ENCODE measurements at places on chromosomes 6 and 20.

- DNase-seq: no peak
These were observed 72.9 kb downstream of the SNX5 start for GRCh38 chr20:17895641-17896171.

DNA sequence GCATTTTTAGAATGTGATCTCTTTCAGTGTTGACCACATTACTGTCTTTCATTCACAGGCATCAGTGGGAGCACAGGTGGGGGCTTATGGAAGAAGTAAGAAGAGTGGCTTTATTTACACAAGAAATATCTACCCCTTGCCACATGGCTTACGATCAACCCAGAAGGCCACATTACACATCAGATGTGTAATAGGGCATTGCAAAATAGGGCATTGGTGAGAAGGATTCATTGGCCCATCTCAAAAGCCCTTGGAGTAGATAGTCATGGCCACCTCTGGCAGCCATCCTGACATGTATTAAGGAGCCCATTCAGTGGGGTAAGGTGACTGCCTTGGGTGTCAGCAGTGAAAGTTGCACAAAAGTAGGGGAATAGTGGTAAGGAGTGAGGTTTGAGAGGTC is 97.5 kb downstream of the MAFB start:
- DNase-seq: no peak

DNA sequence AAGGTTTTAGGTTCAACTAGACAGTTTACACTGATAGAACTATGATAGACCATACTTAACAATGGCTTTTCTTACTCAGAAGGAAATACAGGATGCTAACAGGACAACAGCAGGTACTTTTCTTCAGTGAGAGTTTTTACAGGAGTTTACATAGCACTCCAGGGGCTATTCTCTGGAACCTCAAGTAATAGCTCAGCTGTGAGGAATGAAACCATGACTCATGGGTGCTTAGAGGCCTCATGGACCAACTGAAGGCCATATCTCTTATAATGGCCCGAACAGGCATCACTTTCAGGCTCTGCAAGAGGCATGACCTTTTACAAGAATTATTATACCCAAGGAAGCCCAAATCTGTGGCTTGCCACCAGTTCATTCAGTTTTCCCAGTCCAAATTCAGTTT is 31.8 kb downstream of the TREML1 start:
- no peak for DNase-seq

- DNase-seq: no peak
These were observed 189.2 kb upstream of the AGPAT4 start for GRCh38 chr6:161463071-161463470.

GRCh38 chr6:43367245-43367984 is 2.0 kb downstream of the ZNF318 start:
- DNase-seq: no peak

GRCh38 chr6:166779963-166780683 is 153.1 kb upstream of the RPS6KA2 start:
- no peak for DNase-seq

GRCh38 chr6:159118924-159119323 is 50.3 kb upstream of the FNDC1 start:
- DNase-seq: no peak

DNA sequence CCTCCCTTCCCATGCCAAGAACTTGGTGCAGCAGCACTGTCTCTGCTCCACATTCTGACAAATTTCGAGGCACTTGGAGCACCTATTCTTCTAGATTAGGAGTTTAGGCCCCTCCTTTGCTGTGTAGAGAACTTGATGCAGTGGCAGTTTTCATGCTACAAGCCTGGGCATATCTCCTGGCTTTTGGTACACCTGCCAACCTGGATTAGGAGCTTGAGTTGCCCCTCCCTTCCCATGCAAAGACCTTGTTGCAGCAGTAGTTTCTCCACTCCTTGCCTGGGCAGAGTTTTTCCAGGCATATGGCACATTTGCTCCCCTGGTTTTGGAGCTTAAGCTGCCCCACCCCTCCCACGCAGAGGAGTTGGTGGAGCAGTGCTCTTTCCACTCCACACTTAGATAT is 956.1 kb downstream of the EYS start:
- DNase-seq: no peak

- DNase-seq: no peak
These were observed 154.1 kb downstream of the CD24 start for GRCh38 chr6:106820412-106820852.

GRCh38 chr6:7201732-7202541 is 94.2 kb downstream of the RREB1 start:
- no peak for DNase-seq

DNA sequence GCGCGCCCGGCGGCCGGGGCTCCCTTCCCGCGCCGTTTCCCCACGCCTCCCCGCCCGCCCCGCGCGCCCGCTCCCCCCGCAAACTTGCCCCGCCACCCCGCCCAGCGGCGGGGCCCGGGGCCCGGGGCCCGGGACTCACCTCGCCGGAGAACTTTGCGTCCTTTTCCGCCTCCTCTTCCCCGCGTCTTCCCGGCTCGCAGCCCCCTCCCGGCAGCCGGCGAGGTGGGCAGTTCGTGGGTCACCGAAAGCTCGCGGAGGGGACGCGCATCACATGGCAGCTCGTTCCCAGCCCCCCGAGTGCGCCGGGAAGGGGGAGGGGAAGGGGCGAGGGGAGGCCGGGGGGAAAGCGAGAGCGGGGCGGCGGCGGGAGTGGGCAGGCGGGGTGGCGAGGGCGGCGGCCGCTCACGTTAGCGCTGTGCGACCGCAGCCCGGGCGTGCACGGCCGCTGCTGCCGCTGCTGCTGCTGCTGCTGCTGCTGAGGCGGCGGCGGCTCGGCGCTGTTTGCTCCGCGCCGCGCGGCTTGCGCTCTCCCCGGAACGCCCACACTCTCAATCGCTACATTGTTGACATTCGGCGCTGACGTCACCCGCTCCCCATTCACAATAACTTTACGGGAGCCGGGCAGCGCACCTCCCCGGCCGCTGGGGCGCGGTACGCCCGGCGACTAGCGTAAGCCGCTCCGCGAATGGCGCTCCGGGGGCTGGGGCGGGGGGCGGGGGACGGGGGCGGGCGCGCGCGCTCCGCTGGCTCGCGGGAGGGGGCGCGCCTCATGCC is at the start of gene BACH2:
Gene BACH2, minus strand, starts transcription at position 503 of the 774 bp plus-strand sequence. CDS start 287,999 bp downstream, outside the sequence.
- peak; percentile 94 for DNase-seq

DNA sequence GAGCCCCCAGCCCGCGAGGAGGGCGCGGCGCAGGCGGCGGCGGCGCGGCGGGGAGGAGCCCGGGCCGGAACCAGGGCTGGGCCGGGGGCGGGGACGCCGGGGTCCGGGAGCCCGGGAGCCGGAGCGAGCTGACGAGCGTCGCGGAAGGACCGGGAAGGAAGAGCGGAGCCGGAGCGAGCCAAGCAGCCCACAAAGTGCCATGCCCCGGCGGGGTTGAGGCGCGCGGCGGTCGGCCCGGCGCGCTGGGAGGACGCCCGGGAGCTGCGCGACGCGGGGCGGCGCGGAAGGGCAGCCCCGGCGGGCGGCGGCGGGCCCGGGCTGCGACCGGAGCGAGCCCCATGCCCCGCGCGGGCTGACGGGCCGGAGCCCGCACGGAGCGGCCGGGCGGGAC is 289 bp downstream of the FOXP4 start:
- DNase-seq: peak; percentile 76
